ENCODE measurements at places on chromosomes 13 and 19.

DNA sequence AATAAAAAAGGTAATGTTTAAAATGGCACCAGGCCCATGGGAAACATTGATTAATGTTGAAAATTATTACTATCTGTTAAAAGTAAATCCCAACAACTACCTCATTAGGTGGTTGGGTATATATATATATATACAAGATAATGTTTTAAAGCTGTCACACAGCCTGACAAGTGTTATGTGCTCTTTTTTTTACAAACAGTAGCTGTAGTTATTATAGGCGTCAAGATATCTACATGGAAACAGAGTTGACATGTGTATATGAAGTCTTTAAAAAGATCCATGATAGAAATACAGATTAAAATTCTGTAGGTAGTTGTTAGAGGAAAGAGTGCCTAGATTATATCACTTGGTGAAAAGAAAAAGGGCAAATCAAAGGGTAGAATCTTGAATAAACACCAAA is 279.9 kb downstream of the SLITRK6 start:
- no peak for DNase-seq

DNA sequence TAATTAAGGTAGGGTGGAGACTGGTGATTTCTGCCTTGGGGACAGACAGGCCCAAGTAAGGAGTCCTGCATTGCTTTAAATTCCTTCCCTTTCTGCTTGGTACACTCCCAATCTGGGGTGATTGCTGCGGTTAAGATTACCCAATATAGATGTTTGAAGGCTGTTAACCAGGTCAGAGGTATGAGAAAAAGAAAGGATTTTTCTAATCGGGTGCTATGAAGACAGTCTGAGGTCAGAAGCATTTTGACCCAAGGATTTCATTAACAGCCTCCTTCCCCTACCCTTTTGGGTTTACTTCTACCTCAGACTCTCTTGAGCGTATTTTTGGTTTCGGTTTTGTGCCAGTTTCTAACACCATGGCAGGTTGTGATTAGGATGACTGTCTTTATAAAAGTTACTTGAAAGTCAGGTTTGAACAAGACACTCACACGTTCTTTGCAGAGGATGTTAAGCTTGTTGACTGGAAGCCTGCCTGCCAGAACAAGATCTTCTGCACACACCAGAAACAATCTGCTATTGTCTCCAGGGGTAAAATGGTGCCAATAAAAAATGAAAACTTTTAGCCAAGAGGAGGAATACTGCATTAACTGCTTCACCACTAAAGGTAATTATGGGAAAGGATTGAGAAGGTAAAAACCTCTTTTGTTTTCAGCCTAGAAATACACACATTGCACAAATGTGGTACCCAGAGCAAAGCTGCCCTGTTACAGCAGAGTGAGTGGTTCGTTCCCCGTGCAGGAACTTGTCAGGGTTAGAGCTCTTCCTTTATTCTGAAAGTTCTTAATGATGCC is 108.8 kb downstream of the NDFIP2 start:
- DNase-seq, result no peak

DNA sequence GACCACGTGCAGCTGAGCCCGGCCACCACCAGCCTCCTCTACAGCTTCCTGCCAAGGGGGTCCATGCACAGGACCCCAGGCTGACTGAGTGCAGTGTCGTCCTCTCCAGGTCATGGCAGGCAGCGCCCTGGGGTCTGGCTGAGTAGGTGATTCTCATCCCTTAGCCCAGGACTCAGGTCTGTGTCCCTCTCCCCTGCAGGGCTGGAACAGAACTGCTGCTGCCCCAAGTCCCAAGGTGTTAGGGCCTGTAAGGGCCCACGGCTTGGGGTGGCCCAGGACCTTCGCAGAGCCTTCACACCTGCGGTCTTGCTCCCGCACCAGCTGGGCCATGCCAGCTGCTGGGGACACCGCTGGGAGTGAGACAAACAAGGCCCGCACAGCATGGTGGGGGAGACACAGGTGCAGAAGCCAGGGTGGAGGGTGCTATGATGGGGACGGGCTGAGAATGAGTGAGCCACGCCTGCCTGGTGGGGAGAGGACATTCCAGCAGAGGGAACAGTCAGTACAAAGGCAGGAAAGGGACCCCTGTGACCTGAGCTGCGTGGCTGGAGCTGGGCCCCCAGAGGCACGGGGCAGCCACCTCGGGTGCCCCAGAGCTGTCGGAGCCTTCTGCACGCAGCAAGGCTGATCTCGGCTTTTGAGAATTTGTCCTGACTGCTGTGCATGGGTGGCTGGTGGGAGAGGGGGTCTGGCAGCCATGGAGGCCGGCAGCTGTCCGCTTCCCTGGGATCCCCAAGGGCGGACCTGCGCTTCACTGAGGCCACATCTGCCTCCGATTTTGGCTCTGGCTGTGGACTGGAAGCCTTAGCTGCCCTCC is 11.9 kb downstream of the PLEKHF1 start:
- no peak for DNase-seq

DNA sequence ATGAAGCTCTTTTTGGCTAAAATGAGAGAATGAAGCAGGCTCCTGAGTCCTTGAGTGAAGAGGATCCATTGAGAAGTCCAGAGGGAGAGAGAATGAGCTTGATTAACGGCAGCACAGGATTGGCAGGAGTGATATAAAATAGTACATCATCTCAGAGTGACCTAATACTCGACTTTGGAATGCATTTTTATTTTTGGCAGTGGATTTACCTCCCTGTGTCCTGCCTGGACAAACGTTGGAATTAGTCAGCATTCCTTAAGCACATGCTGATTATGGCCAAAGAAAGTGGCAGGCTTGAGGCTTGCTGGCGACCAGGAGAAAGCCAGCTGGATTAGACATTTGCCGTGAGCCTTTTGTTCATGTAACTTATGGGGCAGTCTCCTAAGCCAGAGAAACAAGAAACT is 22.9 kb downstream of the LRCH1 start:
- DNase-seq, result no peak

GRCh38 chr19:40360708-40361241 is 12.3 kb downstream of the PLD3 start:
- no peak for DNase-seq

DNA sequence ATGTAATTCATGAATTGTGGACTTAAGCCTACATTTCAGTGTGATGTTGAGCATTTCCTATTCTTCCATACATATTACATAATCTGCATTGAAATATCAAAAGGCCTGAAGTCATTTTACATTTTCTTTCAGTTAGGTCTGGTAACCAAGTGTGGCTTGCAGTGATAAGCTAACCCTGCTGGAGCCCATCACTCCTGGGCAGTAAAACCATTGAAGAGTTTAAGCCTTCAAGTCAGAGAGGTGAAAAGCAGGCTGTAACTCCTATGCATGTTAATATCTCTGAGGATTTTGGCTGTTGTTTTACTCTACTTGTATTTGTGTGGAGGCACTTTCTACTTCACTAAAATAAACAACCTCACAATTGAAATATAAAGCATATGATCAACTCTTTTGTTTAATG is 248.8 kb downstream of the SLITRK5 start:
- DNase-seq, result no peak

GRCh38 chr13:21071924-21072323 is 10.5 kb upstream of the LATS2 start:
- no peak for DNase-seq

- DNase-seq, result no peak
Observed at GRCh38 chr13:71488201-71488600, 378.8 kb downstream of the DACH1 start.

DNA sequence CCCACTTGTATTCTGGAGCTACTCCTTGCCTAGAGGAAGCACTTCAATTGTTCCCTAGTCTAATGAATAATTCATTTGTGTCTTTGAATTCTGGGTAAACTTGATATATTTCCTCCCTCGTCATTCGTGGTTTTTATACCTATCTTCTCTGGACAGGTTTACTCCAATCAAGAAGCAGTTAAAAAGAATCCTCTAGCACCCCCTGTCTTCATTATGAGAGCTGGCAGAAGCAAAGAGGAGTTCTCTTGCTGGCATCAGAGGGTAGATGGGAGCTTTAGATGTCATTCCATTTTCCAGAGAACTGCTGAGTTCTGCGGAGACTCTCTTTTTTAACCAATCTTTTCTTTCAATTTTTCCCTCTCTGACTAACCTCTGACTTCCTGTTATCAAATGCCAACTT is 627.7 kb downstream of the FGF9 start:
- DNase-seq, result no peak

DNA sequence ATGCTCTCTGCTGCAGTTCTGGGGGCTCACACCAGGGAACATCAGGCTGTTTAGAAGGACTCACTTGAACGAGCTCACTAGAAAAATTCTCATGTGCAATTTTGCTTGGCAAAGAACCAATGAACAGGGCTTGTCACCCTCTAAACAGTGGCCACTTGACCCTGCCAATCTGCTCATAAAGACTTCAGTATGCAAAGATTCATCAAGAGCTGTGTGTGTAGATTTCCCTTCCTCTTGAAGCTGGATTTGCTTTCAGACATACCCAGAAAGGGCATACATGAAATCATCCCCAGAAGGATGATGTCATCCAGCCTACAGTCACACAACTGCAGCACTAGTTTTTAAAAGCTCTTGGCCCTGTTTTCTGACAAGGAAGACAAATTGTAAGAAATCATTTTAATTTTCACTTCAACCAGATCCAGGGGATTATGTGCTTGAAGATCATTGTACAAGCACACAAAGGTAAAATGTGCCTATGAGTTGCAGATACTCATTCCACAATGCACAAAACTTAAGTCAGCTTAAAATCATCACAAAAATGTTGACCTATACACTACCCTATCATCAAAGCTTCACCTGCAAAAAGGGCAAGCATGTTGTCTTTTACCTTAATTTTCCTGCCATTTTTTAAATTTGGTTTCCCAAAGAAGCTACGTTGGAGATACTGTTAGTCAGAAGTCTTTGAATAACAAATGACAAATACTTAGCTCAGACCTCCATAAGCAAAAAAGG is 5.2 kb upstream of the STK24 start:
- DNase-seq, result no peak

GRCh38 chr19:57773488-57773887 is 4.0 kb downstream of the ZNF586 start:
- DNase-seq, result no peak

DNA sequence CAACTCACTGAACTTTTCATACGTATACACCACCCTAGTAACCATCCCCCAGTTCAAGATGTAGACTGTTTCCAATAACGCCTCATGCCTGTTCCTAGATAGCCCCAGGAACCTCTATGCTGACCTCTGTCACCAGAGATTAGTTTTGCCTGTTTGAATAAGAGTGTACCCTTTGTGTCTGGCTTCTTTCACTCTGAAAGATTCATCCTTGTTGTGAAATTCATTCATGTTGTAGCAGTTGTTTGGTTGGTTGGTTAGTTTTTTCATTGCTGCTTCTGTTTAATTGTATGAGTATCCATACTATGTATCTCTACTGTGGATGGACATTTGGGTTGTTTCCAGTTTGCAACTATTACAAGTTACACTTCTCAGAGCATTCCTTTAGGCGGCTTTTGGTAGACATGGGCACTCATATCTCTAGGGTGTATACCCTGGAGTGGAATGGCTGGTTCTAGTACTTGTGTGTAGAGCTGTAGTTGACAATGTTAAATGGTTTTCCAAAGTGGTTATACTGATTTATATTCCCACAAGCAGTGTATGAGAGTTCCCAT is 1.6 kb downstream of the RNASEH2B start:
- no peak for DNase-seq

DNA sequence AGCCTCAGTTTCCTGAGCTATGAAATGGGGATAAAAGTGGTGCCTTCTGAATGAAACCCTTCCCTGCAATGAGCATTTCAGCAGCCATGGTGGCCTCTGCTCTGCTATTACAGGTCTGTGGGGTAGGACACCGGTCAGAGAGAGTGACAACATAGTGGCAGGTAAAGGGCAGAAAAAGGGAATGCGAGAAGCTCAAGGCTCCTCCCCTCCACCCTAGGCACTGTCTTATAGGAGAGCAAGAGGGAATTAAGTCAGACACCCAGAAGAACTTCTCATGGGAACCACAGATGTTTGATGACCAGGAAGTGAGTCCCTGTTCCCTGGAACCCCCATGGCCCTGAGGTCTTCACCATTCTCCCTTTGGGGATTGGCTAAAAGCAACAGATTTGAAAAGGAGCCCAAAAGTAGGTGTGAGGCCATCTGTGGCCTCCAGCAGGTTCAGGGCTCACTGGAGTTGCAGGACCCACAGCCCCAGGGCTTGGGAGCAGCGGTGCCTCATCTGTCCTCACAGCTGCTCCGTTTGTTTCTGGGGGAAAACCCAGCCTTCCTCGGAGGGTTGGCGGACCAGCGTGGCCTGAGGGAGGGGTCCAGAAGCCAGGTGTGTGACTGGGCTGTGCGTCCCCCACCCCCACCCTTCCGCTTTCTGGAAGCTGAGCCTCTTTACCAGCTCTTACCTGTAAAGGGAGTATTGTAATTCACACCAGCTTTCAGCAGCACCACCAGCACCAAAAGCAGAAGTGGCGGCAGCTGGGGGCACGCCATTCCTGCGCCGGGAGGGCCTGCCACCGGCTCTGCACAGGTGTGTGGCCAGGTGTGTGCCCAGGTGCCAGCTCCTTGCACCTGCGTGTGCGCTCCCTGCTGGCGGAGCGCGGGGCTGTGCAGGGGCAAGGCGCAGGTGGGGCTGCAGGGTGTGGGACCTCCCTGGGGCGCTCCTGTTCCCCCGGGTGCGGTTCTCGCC is 19.4 kb downstream of the IQCN start:
- DNase-seq, result no peak

- DNase-seq, result no peak
Observed at GRCh38 chr19:55663846-55664536, 9.2 kb downstream of the U2AF2 start.

DNA sequence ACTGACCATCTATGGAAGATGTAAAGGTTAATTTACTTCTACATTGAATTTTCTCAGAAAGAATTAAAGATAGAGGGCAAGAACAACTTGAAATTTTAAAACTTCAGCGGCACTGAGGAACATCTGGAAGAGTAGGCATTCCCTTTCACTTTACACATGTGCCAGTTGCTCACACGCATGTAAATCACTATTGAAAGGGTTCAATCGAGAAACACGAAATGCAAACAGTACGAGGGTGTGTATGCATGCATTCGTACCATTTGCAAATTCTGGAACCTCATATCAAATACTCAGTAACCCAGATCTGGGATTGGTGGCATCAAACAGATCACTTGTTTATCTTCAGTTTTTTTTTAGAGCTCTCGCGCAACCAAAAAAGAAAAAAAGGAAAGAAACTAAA is 315.5 kb upstream of the MAB21L1 start:
- no peak for DNase-seq

DNA sequence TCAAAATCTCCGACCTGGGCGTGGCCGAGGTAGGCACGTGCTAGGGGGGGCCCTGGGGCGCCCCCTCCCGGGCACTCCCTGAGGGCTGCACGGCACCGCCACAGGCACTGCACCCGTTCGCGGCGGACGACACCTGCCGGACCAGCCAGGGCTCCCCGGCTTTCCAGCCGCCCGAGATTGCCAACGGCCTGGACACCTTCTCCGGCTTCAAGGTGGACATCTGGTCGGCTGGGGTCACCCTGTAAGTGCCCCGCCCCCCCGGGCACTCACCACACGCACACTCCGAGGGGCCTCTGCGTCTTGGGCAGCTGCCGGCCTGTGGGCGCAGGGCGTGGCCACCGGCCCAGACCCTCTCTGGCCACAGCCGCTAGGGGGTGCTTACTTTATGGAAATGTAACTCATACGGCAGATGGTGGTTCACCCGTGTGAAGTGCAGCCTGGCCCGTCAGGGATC is 14.9 kb downstream of the STK11 start:
- DNase-seq, result no peak

GRCh38 chr19:996051-996838 is 4.0 kb upstream of the GRIN3B start:
- peak; percentile 50 for DNase-seq

- no peak for DNase-seq
Observed at GRCh38 chr13:110179116-110179856, 127.7 kb downstream of the COL4A1 start.

Measured in stimulated activated CD4-positive, alpha-beta T cell treated with anti-CD3 and anti-CD28 coated beads, Interleukin-12 subunit alpha, Interleukin-12 subunit beta, amount 100 ng/mL, for 48 hours (primary cell).